Pulmonary artery endothelial cell (primary cell): ENCODE measurements at places on chromosomes 5 and 9. TPM values are rescaled to one million over a fixed set of nuclear protein-coding genes. Genes with fewer than 3 reads are reported as not detected.

- DNase-seq = no peak
Measured at GRCh38 chr5:138662599-138662998, 87.4 kb upstream of the HSPA9 start.

GRCh38 chr5:60340965-60341471 lies 358.9 kb downstream of the DEPDC1B start:
- no peak for DNase-seq

FABP6 gene
- not detected in 2 replicates for total RNA-seq

DNA sequence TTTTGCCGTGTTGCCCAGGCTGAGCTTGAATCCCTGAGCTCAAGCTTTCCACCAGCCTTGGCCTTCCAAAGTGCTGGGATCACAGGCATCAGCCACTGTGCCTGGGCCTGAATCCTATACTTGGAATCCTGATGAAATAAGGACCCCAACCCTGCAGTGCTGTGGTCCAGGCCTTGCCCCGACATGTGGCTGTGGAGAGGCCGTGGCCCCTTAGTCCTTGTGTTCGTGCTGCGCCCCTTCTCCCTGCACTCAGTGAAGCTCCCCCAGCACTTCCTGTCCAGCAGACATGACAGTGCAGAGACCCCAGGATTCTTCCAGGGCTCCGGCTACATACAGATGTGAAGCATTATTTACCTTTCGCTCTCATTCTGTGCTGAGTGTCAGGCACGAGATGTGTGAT lies 52.9 kb downstream of the EHMT1 start:
- no peak for DNase-seq

SLC35D2 gene
- total RNA-seq = 20.9 and 24.5 TPM in 2 replicates

- no peak for DNase-seq
Measured at GRCh38 chr9:105858006-105858690, 163.8 kb downstream of the TMEM38B start.

RLN2 gene
- total RNA-seq = 0.35 TPM in 1 of 2 replicates, not detected in the other

CTXN3 gene
- not detected in 2 replicates for total RNA-seq

- DNase-seq = no peak
Measured at GRCh38 chr9:86794391-86795046, 152.8 kb downstream of the GAS1 start.

GRCh38 chr5:39772307-39772706 lies 347.5 kb upstream of the DAB2 start:
- no peak for DNase-seq

GRCh38 chr9:116208417-116209232 lies 55.0 kb downstream of the PAPPA start:
- DNase-seq = no peak

ADAMTS16 gene
- total RNA-seq = not detected in 2 replicates

GRCh38 chr9:130444565-130445221 lies at the start of gene ASS1:
ASS1 (plus strand) TSS chr9:130444961; CDS start chr9:130452229, 7,268 bp downstream.
- DNase-seq = no peak
